ENCODE measurements at places on chromosomes 2 and 18.
A peak's percentile ranks its signal among the peaks of the same experiment; 100 is the strongest.

DNA sequence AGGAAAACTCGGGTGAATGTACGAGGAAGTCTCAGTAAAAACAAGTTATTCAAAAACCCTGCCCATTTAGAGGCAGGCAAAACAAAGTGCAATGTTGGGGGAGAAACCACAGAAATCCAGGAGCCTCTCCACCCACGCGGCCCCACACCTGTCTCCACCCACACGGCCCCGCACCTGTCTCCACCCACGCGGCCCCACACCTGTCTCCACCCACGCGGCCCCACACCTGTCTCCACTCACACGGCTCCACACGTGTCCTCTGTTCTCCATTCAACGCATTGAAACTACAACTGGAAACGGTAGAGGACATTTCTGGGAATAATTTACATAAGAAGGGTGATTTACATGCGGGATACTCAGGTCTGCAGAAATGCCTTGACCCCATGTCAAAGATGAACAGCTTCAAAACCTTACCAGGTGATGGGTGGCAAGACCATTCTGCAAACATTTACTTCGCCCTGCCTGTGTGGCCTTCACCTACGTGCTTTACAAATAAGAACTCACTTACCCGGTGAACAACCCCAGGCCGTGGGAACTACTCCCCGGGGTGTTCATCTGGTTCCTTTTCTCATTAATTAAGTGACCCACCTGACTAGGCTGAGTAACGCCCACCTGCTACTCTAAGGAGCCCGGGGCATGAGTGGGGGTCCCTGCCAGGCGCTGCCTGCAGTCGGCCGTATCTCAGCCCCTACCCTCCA, 100.4 kb downstream of the EIPR1 start:
- H3K4me1 ChIP-seq: no peaks in the 10 kb centered on the region
- no peaks in the 10 kb centered on the region for H3K36me3 ChIP-seq
- no peak overlapping the region for H3K4me3 ChIP-seq
- no peaks in the 10 kb centered on the region for H3K27me3 ChIP-seq
- DNase-seq: no peak

- no peaks in the 10 kb centered on the region for H3K36me3 ChIP-seq
- H3K27ac ChIP-seq: no peak overlapping the region
- H3K27me3 ChIP-seq: no peaks in the 10 kb centered on the region
- H3K4me3 ChIP-seq: no peak overlapping the region
- no peak for DNase-seq
Measured at GRCh38 chr2:201957091-201957490, 76.6 kb upstream of the FZD7 start.

DNA sequence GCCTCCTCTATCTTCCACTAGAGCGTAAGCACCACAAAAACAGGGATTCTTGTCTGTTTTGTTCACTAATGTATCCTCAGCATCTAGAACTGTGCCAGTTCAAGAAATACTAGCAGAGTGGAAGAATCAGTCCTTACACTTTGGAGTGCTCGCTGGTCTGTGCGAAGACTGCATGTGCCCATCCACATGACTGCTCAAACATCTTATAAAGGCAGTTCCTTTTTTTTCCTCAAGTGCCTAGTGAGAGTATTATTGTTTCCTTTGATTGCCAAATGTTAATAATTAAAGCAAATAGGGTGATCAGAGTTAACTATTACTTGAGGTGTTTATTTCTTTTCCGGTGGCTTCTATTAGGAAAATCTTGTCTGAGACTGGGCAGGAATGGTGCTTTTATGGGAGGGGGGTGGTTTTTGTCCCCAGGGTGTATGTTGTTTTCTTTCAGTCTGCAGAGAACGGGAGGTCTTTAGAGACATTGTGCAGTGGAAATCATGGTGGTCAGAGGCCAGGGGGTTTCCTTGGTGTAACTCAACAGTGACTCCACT, 45.6 kb upstream of the ITGB6 start:
- H3K36me3 ChIP-seq: no peaks in the 10 kb centered on the region
- no peaks in the 10 kb centered on the region for H3K4me1 ChIP-seq
- H3K27me3 ChIP-seq: no peaks in the 10 kb centered on the region
- no peak overlapping the region for H3K4me3 ChIP-seq
- no peak for DNase-seq

DNA sequence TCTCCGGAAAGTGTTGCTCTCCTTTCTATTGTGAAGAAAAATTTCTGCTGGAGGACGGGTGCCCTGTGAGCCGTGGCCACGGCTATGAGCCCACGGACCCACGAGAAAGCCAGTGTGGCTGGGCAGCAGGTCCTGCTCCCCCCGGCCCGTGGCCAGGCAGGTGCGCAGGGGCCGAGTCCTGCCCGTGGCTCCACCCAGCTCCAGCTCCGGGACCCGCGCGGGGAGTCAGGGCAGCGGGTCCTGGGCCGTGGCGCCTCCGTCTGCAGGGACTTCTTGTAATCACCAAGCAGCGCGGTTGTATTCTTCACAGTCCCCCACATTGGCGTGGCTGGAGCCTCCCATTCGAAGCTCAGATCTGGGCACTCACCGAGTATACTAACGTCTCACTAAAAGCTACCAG, 43.0 kb downstream of the SALL3 start:
- no peak overlapping the region for H3K4me3 ChIP-seq
- H3K27ac ChIP-seq: no peak overlapping the region

- H3K4me3 ChIP-seq: no peak overlapping the region
- no peaks in the 10 kb centered on the region for H3K36me3 ChIP-seq
- H3K27ac ChIP-seq: peak overlapping the region; percentile 43
- H3K27me3 ChIP-seq: no peaks in the 10 kb centered on the region
- DNase-seq: no peak
Measured at GRCh38 chr2:28080911-28081310, 190.4 kb downstream of the BABAM2 start.

GRCh38 chr2:73250872-73251846, 17.1 kb downstream of the CCT7 start:
- H3K36me3 ChIP-seq: peaks cover 24% of the 10 kb centered on the region
- no peaks in the 10 kb centered on the region for H3K4me1 ChIP-seq
- no peak overlapping the region for H3K4me3 ChIP-seq
- no peak for DNase-seq
- no peaks in the 10 kb centered on the region for H3K27me3 ChIP-seq

- no peaks in the 10 kb centered on the region for H3K4me1 ChIP-seq
- no peak for DNase-seq
- H3K36me3 ChIP-seq: no peaks in the 10 kb centered on the region
- H3K27ac ChIP-seq: no peak overlapping the region
- H3K4me3 ChIP-seq: no peak overlapping the region
Measured at GRCh38 chr2:82344670-82345069, 2040.1 kb upstream of the LRRTM1 start.

DNA sequence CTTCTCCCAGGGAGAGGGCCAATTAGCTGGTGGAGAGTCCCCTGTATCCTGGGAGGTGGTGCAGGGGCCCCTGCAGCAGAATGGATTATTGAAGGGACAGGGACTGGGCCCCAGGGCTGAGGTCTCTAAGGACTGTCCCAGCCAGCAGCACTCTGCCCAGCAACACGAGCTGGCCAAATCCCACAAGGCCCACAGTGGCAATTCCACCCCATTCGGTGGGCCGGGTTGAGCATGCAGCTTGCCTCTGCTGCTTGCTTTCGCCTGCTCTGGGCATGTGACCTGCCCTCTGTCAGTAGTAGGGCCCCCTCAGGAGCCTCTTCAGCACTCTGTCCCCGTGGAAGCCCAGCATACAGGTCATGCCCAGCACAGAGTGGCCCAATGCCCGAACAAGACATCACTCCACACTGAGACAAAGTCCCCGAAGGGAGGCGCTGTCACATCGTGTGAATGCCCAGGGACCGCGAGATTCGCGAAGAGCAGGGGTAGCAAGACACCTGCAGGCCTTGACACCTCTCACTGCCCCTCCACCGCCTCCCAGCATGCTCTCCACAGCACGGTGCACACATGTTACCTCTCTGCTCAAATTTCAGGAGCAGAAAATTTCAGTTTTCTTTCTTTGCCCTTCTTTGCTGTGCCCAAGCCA, 65.4 kb downstream of the CRACDL start:
- no peak overlapping the region for H3K4me3 ChIP-seq
- H3K27me3 ChIP-seq: no peaks in the 10 kb centered on the region
- peak overlapping the region; percentile 91 for H3K27ac ChIP-seq

DNA sequence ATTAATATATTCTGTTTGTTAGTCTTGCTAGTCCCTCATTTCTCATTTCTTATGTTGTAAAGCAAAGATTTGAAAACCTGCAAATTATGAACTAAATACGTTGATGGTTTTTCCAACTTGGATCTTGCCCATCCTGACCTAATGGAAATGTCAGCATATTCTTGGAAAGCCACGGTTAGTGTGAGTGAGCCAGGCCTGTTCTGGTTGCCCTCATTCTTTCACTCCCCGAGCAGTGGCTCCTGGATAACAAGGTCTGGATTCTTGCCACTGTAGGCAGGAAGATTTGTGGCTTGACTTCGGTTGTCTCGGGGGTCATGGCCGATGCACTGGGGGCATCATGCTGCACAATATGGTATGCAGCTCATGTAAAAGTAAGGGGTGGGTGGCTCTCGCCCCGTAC, 359.1 kb downstream of the MEIS1 start:
- H3K27me3 ChIP-seq: no peaks in the 10 kb centered on the region
- no peaks in the 10 kb centered on the region for H3K36me3 ChIP-seq
- H3K27ac ChIP-seq: no peak overlapping the region

- no peaks in the 10 kb centered on the region for H3K27me3 ChIP-seq
- H3K4me3 ChIP-seq: no peak overlapping the region
- H3K36me3 ChIP-seq: no peaks in the 10 kb centered on the region
- DNase-seq: no peak
Measured at GRCh38 chr18:26432651-26433424, 115.5 kb downstream of the KCTD1 start.

DNA sequence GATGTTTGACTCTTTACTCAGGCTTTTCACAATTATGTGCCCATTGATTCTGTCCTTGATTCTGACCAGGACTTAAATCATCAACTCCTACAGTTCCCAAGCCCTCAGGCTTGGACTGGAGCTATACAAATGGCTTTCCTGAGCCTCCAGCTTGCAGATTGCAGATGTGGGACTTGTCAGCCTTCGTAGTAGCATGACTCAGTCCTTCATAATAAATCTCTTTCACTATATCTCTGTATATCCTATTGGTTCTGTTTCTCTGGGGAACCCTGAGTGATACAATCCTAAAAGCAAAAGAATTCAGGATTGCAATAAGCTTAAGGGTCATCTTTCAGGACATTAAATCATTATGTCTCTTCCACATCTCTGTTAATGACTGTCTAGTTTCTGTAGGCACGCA, 356.6 kb downstream of the RIT2 start:
- no peaks in the 10 kb centered on the region for H3K4me1 ChIP-seq
- H3K4me3 ChIP-seq: no peak overlapping the region
- no peaks in the 10 kb centered on the region for H3K36me3 ChIP-seq
- no peak for DNase-seq
- no peaks in the 10 kb centered on the region for H3K27me3 ChIP-seq

- no peak for DNase-seq
- peak overlapping the region; percentile 60 for H3K27ac ChIP-seq
- no peaks in the 10 kb centered on the region for H3K4me1 ChIP-seq
Measured at GRCh38 chr2:191688934-191689695, 11.2 kb downstream of the NABP1 start.

DNA sequence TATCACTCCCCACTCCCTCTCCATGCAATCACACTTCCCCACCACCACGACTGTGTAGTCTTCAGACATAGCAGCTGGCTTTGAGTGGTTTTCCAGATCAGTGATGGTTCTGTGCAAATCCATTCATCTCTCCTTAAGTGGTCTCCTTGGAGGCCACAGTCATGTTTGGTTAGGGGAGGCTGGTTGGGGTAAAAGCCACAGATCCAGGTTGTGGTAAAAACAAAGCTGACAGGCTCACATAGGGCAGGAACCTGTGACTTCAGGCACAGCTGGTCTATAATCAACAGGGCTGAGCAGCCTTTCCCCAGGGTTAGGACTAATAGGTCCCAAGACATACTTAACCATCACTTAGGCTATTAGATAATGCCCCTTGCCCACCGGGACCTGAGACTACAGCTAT, 46.2 kb upstream of the FZD7 start:
- H3K27ac ChIP-seq: no peak overlapping the region
- H3K4me1 ChIP-seq: no peaks in the 10 kb centered on the region
- H3K36me3 ChIP-seq: no peaks in the 10 kb centered on the region
- DNase-seq: no peak
- no peaks in the 10 kb centered on the region for H3K27me3 ChIP-seq

DNA sequence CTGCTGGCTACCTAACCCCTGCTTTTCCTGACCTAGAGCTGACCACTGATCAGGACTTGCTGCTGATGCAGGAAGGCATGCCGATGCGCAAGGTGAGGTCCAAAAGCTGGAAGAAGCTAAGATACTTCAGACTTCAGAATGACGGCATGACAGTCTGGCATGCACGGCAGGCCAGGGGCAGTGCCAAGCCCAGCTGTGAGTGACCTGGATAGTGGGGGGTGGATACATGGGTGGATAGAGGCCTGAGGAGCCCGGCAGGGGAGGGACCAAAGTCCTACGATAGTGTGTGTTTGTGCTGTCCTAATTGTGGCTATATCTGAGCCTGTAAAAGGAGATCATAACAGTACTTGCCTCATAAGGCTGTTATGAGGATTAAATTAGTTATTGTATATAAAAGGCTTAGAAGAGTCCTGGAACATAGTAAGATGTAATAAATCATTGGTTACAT, 8.2 kb downstream of the PLCD4 start:
- H3K27ac ChIP-seq: no peak overlapping the region
- no peaks in the 10 kb centered on the region for H3K27me3 ChIP-seq
- no peaks in the 10 kb centered on the region for H3K36me3 ChIP-seq
- DNase-seq: no peak
- H3K4me3 ChIP-seq: no peak overlapping the region

GRCh38 chr2:240236217-240237111, 96.0 kb upstream of the OTOS start:
- no peak for DNase-seq
- H3K4me1 ChIP-seq: peaks cover 3% of the 10 kb centered on the region
- no peaks in the 10 kb centered on the region for H3K27me3 ChIP-seq
- no peak overlapping the region for H3K27ac ChIP-seq

DNA sequence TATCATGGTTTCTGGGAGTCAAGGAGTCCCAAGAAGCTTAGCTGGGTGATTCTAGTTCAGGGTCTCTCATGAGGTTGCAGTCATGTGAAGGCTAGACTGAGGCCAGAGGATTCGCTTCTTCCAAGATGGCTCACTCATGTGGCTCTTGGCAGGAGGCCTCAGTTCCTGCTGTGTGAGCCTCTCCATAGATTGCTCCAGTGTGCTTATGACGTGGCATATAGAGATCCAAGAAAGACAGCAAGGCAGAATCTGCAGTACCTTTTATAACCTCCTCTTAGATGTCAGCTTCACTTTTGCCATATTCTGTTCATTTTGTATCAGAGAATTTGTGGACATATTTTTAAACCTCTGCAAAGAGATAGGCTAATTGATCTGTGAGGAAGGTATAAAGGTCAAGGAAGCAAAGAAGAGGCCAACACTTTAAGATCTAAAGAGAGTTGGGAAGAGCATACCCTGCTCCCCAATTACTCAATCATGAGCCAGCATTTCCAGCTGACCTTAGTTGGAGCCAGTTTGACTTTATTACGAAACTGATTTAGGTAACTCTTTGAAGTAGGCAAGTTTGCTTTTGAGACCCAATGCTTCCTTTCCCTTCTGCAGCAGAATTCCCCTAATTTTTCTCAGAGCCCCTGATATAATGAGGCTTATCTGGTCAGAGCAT, 134.7 kb downstream of the EML6 start:
- no peak for DNase-seq
- no peaks in the 10 kb centered on the region for H3K36me3 ChIP-seq
- no peaks in the 10 kb centered on the region for H3K27me3 ChIP-seq
- no peaks in the 10 kb centered on the region for H3K4me1 ChIP-seq

Data from breast epithelium (tissue), 4 donors.